Frontal cortex (tissue), 4 donors: ENCODE measurements at places on chromosomes 5 and 9. TPM values are rescaled to one million over a fixed set of nuclear protein-coding genes. Genes with fewer than 3 reads are reported as not detected.

The OR1Q1 gene
- not detected for total RNA-seq

The LCN15 gene
- total RNA-seq = not detected

GRCh38 chr9:37191403-37192089, 71.2 kb downstream of the ZCCHC7 start:
- no peak for DNase-seq

- DNase-seq = no peak
These were observed 75.6 kb downstream of the LRSAM1 start for GRCh38 chr9:127526655-127527559.

DNA sequence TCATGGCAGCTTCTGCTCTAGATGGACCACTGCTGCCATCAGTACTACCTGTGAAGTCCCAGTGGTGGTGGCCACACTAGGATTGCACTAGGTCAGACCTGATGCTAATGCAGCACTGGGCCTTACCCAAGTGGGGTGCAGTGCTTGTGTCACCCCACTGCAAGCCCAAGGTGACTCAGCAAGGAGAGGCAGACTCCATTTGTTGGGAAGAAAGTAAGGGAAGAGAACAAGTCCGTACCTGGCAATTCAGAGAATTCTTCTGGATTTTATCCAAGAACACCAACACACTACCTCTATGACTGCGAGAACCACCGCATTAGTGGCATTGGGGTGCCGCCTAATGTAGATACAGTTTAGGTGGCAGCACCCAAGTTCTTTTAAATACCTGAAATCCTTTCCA, 34.0 kb upstream of the TYRP1 start:
- DNase-seq = no peak

The CAVIN4 gene
- 14.7 TPM for total RNA-seq

The SPATA6L gene
- total RNA-seq = 9.4 TPM

- no peak for DNase-seq
These were observed 41.9 kb downstream of the WDR36 start for GRCh38 chr5:111134087-111134486.

DNA sequence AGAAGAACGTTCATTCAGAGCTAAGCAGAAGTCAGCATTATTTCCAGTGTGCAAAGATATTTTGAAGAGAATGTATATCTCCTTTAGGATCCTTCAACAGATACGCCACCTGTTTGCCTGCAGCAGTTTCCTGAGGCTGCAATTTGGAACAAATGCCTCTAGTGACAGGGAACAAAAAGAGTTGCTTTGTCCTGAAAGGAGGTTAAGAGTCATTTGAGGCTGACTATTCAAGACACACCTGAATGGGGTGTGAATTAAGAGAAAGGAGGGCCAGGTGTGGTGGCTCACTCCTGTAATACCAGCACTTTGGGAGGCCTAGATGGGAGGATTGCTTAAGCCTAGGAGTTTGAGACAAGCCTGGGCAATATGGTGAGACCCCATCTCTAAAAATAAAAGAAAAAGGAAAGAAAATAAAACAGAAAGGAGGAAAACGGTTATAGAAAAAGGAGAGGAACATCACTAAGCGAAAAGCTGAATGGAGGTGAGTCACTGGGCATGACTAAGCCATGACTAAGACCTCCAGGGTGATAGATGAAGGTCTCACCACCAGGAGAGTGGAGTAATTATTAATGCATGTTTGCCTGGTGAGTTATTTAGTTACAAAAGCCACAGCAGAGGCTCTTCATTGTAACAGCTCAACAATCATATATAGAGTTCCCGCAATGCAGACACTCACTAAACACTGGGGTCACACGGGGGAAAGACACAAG, 255.2 kb upstream of the TNC start:
- no peak for DNase-seq

GRCh38 chr5:89260254-89260653, 377.3 kb upstream of the MEF2C start:
- no peak for DNase-seq
